Large intestine (tissue), 12 donors: ENCODE measurements at places on chromosomes 5 and 9. TPM values are rescaled to one million over a fixed set of nuclear protein-coding genes. Genes with fewer than 3 reads are reported as not detected.

GRCh38 chr5:73625372-73625943, 538 bp upstream of the ARHGEF28 start:
- H3K4me3 ChIP-seq, result peak overlapping the region; percentile 6
- H3K4me1 ChIP-seq, result peaks cover 20% of the 10 kb centered on the region
- no peak overlapping the region for H3K27ac ChIP-seq
- DNase-seq, result no peak
- peaks cover 11% of the 10 kb centered on the region for H3K27me3 ChIP-seq
- no peaks in the 10 kb centered on the region for H3K36me3 ChIP-seq

GRCh38 chr9:113464286-113464660, 746 bp downstream of the RGS3 start:
- no peaks in the 10 kb centered on the region for H3K36me3 ChIP-seq
- no peaks in the 10 kb centered on the region for H3K27me3 ChIP-seq
- H3K4me1 ChIP-seq, result peaks cover 18% of the 10 kb centered on the region
- DNase-seq, result peak; percentile 22

- peaks cover 39% of the 10 kb centered on the region for H3K36me3 ChIP-seq
- no peak overlapping the region for H3K27ac ChIP-seq
- no peaks in the 10 kb centered on the region for H3K27me3 ChIP-seq
- H3K4me1 ChIP-seq, result peaks cover 29% of the 10 kb centered on the region
- H3K4me3 ChIP-seq, result no peak overlapping the region
These were observed 38.7 kb downstream of the CXXC5 start for GRCh38 chr5:139686706-139687441.

DNA sequence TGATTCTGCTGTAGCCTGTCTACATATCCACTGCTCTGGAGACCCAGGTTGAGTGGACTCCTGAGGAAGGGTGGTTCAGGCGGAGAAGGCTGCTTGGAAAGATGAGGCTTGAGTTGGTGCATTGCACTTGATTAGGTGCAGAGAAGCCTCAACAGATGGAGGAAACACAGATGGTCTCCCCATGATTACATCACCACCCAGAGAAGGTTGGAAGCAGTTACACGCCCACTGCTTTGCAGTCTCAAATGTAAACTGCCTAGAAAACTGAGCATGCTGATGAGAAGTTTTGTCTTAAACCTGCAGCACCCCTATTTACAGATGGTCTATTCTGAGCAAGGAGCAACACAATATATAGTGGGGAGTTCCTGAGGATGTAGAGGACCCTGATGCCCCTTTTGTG, 266.6 kb downstream of the PIK3R1 start:
- H3K36me3 ChIP-seq, result no peaks in the 10 kb centered on the region
- no peaks in the 10 kb centered on the region for H3K27me3 ChIP-seq
- H3K27ac ChIP-seq, result no peak overlapping the region
- no peak overlapping the region for H3K4me3 ChIP-seq

DNA sequence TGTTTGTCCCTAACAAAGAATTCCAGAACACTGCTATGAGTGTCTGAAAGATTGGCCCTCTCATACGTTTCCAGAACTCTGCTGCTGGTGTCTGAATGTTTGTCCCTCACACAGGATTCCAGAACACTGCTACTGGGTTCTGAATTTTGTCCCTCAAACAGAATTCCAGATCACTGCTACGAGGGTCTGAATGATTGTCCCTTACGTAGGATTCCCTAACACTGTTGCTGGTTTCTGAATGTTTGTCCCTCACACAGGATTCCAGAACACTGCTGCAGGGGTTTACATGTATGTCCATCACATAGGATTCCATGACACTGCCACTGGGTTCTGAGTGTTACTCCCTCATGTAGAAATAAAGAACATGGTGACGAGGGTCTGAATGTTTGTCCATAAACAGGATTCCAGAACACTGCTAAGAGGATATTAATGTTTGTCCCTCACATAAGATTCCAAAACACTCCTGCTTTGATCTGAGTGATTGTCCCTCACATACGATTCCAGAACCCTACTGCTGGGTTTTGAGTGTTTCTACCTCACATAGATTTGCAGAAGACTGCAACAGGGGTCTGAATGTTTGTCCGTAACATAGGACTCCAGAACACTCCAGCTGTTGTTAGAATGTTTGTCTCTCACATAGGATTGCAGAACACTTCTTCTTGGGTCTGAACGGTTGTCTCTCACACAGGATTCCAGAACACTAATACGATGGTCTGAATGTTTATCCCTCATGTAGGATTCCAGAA, 214.4 kb downstream of the FOXD4L6 start:
- no peaks in the 10 kb centered on the region for H3K27me3 ChIP-seq
- no peaks in the 10 kb centered on the region for H3K4me1 ChIP-seq
- H3K4me3 ChIP-seq, result no peak overlapping the region
- H3K36me3 ChIP-seq, result no peaks in the 10 kb centered on the region
- DNase-seq, result no peak

The PCA3 gene
- polyA plus RNA-seq, result 0.97 TPM
